CD4-positive, alpha-beta T cell treated with Interferon gamma for 1 hour (primary cell): ENCODE measurements at places on chromosomes 11 and 22.

- DNase-seq, result no peak
Measured at GRCh38 chr11:81916451-81916850, 817.2 kb downstream of the FAM181B start.

- DNase-seq, result no peak
Measured at GRCh38 chr11:63958008-63958407, 16.4 kb upstream of the COX8A start.

DNA sequence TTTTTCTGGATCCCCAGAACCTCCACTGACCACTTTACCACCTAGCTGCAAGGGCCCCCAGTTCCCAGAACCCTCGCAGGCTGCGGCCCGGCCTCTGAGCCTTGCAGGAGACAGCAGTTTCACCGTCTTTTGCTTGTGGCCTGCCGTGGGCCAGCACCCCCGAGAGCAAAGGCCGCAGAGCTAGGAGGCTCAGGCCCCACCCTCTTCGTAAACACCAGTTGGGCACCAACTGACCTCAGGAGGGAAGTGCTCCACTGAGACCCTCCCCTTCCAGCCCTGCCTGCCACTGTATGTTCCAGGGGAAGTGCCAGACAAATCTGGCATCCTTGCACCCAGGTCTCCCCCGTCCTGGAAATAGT, 23.4 kb upstream of the CREB3L1 start:
- DNase-seq, result no peak

GRCh38 chr22:43039800-43040199, 24.9 kb upstream of the PACSIN2 start:
- no peak for DNase-seq

DNA sequence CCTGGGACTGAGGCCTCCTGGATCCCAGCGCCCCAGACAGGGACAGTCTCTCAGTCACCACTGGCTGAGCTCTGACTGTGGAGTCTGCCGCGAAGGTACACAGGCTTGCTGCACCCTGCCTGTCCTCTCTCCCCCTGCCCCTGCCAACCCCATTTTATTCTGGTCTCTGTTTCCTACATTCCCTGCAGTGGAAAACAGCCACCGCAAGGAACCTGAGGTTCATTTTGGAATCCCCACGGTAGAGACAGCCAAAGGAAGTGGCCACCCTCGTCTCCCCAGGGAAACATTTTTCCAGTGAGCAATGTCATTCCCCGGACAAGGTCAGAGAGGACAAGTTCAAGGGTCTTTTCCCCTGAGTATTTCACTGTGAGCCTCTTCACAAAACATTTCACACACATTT, 56.6 kb downstream of the FBXO7 start:
- no peak for DNase-seq

- no peak for DNase-seq
Measured at GRCh38 chr11:106061954-106062949, 14.9 kb downstream of the KBTBD3 start.

DNA sequence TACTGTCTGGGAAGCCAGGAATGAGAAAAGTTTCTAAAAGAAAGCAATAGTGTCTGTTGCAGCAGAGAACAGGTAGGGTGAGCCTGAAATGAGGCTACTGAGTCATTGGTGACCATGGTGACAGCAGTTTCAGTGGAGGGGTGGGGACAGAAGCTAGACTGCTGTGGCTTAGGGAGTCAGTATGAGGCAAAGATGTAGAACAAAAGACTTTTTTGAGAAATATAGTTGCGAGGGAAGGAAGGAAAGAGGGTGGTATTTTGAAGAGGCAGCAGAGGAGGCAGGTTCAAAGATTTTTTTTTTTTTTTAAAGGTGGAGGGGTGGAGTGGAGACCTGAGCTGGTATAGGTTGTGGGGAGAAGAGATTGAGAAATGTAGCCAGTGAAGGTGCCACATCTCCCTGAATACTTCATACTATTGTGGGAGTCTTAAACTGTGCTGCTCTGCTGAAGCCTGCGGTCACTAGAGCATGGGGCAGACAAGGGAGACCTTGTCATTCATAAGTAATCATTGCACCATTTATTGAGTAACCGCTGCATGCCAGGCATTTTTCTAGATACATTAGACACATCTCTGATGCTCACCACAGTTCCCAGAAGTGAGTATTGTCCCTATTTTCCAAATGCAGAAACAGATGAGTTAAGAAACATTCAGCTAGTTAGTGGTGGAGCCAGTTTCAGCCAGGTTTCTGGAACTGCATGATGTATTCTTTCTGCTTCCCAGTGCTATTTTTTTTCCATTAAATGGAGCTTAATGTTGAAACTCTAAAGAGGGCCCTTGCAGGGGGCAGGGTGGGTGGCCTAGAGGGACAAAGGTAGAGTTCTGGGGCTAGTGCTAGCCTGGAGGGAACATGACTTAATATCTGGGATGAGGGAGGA, 49.9 kb downstream of the STIM1 start:
- peak; percentile 54 for DNase-seq

DNA sequence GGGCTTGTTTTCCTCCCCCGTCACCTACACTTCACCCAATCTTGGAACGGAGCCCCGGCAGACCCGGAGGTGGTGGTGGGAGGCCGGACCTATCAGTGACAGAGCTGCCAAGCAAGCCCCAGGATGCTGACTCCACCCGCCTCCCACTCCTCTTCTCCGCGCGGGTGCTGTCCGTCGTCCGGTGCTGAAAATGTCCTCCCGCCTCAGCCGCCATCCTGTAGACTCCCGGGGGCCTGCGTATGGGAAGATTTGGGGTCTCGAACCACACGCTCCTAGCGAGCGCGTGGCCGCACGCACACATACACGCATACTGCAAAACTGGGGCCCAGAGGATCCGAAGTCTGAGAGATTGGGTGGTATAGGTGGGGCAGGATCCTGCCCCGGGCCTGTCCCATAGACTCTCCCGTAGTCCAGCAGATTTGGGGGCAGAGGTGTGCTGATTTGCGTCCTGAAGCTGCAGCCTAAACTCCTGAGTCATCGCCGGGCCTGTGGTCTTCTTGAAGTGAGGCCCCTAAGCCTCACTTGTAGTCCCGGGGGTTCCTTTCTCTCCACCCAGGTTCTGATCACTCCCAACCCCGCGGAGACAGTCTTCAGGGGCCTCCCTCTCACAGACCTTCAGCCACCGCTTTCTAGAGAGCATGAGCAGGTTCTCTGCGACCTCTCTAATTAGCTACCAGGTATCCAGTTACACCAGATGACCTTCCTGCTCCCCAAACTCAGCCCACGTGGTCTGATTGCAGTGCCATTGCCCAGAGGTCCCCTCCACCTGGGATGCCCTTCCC, 796 bp upstream of the YIF1A start:
- DNase-seq, result no peak

DNA sequence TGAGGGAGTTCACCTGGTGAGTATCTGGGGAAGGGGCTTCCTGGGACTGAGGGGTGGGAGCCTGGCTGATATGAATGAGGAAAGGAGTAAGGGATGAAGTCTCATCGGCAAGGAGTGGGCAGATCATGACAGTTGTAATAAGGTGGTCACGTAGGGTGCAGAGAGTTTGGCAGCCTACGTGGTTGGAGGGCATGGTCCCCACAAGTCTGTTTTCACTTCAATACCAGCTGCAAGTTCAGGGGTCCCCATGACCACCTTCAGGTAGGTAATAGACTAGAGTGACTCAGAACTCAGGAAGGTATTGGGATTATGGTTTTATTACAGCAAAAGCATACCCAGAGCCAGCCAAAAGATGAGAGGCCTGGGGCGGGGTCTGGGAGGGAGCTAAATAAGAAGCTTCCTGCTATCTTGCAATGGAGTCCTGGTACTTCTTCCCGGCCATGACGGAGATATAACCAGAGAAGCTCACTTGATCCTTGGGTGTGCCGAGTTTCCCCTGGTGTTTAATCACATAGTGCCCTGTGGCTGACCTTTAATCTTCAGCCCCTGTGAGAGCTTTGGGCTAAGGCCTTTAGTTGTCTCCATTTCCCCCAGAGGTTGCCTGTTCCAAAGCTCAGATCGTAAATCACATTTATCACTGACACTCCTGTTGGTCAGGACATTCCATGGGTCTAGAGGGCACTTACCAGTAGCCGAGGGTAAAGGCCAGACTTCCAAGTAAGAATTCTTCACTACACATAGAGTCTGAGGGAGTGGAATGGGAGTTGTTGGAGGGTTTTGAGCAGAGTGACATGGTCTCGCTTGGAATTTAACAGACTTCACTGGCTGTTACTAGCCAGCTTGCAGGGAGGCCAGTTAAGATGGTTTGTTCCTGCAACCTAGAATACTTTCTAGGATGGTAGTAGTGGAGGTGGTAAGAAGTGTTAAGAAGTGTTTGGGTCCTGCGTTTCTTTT, 9.1 kb downstream of the SLC3A2 start:
- no peak for DNase-seq

DNA sequence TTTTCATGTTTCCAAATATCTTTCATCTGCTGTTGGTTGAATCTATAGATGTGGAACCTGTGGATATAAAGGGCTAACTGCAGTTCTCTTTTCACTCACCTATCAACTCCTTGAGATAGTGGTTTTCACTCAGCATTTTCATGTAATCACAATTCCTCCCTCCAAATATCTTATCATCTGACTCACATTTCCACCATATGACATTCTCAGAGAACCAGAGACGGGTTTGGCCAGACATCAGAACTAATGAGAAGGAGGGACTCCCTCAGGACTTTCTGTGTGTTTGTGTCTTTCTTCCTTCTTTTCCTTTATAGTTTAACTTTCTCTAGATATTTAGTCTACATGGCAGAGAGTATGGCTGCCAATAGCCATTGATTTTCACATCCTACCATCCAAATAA, 134.8 kb upstream of the DDI1 start:
- DNase-seq, result no peak

DNA sequence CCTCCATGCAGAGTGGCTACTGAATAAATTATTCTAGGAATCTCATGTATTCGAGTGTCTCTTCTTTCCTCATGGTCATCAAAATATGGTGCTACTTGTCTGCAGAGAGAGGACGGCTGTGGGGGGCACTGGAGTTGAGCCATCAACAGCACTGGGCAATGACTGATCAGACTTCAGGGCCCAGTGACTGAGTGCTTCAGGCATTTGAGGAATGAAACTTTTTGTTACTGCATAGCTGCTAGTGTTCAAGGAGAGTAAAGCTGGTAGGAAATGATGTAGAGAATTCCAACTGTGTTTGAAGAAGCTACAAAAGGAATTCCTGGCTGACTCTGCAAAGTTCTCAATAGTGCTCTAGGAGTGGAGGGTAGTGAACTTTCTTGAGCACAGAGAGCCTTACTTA, 277.7 kb downstream of the CADM1 start:
- DNase-seq, result no peak

DNA sequence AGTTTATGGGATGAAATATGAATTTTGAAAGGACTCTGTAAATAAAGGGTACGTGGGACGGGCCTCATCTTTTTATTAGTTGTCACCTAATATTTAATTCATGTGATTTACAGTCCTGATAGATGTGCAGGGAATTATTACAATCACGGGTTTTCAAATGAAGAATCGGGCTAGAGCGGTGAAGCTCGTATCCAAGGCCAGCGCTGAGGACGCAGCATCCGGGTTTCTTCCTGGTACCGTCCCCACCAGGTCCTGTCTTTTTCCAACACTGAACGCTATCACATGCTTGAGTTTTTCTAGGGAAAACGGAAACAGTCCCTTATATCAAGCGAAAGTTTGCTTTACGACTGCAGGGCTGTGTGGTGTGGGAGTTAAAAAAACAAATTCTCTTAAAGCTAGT, 787 bp downstream of the SMDT1 start:
- DNase-seq, result no peak

DNA sequence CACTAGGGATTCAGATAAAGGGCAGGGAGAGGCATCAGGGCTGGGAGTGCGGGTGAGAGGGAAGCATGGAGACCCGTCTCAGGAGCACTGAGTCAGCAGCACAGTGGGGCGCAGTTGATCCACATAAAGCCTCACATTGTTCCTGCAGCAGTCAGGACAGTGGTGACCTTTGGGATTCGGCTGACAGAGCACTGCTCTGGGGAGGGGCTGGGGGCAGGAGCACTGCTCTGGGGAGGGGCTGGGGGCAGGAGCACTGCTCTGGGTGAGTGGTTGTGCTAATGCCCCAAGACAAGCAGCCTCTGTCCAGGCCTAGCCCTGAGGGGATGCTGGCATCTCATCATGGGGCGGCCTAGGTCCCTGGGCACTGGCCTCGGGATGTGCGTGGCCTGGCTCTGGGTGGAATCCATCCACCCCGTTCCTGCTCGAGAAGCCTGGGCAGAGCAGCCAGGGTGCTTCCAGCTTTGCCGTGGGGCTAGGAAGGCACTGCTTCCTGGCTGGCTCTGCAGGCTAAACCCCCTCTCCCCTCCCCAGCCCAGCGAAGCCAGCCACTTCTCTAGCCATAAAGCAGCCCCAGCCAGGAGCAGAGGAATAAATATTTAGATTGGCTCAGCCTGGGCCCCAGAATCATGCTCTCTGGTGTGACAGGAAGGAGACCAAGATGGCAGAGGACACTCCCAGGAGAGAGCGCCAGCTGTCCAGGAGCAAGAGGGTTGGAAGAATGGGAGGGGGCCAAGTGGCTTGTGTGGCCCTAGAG, 7.3 kb downstream of the OAF start:
- no peak for DNase-seq

DNA sequence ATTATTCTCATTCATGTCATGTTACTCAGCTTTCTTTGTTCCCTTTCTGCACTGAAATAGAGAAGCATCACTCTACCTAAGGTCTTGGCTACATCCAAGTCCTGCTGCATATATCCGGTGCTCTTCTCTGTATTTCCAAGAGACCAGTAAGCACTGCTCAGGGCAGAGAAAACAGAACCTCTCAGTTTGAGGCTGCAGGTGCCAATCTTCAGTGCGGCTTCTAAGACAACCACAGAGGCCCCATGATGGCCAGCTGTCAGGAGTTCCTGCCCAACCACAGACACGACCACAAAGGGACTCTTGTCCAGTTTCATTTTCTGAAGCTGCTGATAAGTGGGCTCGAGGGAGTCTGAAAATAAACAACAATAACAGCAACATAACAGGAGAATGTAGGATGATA, 378.4 kb upstream of the PITPNB start:
- DNase-seq, result peak; percentile 5

GRCh38 chr11:69468221-69468620, 13.2 kb upstream of the LINC01488 start:
- no peak for DNase-seq

DNA sequence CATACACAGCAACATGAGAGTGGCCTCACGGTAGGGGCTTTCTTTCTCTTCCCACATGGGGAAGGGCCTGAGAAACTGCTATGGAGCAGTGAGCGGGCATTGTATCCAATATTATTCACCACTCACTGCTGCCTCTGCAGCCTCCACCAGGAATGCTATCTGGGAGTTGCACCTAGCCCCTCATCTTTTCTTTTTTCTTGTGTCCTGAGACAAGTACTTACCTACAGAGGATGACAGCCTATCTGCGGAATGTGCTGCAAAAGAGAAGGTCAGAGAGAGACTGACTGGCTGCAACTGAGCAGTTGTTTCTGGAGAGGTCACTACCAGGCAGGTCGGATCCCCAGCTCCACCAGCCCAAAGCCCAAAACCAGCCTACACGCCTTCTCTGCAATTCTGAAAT, 52.1 kb upstream of the HTATIP2 start:
- no peak for DNase-seq
